Stimulated activated CD4-positive, alpha-beta T cell treated with anti-CD3 and anti-CD28 coated beads, Interleukin-12 subunit alpha, Interleukin-12 subunit beta, amount 100 ng/mL, for 24 hours (primary cell): ENCODE measurements at places on chromosomes 4 and X.

- no peak for DNase-seq
These were observed 1056.3 kb upstream of the IGFBP7 start for GRCh38 chr4:58166490-58166889.

DNA sequence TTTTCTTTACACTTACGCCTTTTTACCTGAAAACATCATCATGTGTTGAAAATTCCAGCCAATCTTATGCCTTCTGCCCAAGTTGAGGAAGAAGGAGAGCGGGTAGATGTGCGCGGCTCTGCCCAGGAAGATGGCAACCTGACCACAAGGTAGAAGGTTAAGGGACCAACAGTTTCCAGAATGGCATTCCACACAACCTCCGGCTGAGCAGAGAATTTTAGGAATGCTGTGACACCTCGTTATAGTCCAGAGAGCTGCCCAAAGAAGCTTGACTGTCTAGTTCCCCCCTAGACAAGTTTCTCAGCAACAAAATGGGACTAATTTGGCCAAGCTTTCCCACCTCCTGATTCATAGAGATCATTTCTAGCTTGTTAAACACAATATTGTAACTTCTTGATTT, 75.1 kb downstream of the CHST7 start:
- no peak for DNase-seq

DNA sequence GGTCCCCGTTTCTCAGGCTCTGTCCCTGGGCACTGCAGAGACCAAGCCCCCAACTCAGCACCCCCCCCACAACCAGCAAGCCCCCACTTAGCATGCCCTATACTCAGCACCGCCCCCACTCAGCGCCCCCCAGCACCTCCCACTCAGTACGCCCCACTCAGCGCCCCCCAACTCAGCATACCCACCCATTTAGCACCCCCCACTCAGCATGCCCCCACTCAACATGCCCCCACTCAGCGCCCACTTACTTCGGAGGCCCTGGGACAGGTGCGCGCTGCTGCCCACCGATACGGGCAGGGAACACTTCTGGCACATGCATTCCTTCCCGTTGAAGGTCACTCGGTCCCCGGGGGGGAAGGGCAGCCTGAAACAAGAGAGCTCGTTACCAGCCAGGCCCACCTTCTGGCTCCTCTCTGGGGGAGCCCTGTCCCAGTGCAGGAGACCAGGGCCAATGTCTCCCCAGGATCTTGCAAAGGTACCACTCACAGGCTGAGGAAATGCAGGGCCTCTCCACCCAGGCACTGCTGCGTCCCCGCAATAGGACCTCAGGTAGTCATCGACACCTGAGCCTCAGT, 70.6 kb downstream of the ABLIM2 start:
- no peak for DNase-seq

- no peak for DNase-seq
These were observed 216.8 kb upstream of the PSAPL1 start for GRCh38 chr4:7651461-7651921.

DNA sequence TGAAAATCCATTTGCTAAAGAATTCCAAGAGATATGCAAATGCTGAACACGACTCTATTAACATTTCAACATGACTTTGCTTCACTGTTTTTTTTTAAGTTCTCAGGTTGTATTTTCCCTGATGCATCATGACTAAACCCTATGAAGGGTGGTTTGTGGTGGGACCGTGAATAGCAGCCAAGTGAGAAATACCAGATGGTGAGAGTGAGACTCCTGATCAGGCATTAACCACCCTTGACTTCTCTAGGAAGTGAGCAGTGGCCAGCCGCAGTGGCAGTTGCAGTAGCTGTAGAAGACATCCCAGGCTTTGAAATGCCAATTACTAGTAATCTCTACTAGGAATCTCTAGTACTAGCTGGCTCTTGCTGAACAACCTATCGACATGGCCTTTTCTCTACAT, 383.4 kb downstream of the FAM133A start:
- DNase-seq: no peak

DNA sequence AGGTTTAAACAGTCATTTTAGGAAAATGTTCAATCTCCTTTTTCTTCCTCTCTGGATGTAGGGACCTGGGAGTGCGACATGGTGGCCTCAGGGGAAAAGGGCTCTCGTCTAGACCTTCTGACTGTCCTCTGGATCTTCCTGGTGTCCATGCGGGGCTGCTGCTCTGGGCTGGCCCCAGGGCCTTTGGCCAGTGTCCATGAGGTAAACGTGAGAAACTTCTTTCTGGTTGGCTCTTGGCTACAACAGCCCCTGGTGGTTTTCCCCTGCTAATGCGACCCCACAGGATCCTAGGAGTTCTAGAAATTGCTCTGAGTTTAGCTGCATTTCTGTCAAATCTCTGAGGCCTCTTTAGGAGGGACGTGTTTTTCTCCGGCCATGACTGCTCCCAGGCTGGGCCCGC, 85.7 kb downstream of the MFAP3L start:
- no peak for DNase-seq
